ENCODE measurements at places on chromosomes 16 and 17.

DNA sequence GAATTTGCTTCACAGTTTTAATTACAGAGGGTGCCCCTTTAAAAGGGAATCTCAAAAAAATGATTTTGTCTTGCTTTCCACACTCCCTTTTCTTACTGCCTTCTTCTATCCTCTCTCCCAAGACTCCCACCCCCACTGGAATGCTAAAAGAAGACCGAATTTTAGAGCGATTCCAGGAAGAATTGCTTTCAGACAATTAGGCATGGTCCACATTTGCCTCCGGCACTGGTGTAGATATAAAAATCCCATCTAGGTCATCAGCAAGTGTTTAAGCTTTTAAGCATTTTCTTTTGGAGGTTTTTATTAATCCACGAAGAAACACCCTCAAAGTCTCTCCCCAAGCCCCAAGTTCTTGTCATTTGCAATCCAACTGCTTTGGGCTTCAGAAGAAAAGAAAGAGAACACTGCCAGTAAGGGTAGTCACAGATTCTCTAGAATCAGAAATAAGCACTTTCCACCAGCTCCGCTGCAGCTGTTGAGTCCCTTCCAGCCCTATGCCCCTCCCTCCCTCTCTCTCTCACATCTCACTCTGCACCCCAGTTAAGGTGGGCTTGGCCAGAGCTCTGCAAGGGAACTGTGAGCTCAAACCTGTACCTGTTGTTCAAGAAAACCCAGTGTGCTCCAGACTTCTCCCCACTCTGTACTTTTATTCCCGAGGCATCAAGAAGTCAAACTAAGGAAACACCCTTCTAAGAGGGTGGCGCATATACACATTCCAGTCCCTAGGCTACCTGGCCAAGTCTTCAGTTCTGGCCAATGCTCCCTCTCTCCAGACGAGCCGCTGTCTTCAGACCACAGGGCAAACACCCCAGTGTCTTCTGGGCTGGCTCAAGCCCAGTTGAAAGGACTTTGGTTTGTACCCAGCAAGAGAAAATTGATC is 170.2 kb downstream of the RGS9 start:
- DNase-seq = no peak

DNA sequence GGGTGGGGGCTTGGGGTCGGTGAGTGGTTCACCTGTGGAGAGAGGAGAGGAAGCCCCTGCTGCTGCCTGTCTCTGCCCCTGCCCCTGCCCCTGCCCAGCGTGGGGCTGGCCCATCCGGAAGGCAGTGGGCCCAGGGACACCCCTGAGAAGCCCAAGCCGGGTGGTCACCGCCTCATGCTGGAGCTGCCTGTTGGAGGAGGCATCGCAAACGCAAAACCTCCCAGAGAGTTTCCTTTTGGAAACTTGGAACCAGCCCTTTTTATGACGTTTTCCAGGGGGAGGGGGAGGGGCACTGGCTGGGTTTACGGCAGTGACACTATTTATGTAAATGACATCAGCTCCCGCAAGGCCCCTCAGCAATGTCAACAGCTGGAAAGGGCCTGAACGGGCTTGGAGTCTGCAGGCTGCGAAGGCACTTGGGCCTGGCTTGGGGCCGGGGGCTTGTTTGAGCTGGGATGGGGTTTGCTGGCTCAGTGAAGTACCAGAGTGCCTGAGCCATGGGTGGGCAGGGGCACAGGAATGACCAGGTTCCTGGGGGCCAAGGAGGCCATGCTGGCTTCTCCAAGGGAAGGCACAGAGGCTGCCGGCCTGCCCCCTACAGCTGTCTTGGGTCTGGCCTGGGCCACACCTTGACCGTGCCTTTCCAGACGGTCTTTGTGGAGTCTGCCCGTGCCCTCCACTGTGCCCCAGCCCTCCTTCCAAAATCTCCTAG is 219.5 kb downstream of the NTN1 start:
- DNase-seq = no peak

- DNase-seq = no peak
Measured at GRCh38 chr16:79707876-79708275, 107.3 kb upstream of the MAF start.

DNA sequence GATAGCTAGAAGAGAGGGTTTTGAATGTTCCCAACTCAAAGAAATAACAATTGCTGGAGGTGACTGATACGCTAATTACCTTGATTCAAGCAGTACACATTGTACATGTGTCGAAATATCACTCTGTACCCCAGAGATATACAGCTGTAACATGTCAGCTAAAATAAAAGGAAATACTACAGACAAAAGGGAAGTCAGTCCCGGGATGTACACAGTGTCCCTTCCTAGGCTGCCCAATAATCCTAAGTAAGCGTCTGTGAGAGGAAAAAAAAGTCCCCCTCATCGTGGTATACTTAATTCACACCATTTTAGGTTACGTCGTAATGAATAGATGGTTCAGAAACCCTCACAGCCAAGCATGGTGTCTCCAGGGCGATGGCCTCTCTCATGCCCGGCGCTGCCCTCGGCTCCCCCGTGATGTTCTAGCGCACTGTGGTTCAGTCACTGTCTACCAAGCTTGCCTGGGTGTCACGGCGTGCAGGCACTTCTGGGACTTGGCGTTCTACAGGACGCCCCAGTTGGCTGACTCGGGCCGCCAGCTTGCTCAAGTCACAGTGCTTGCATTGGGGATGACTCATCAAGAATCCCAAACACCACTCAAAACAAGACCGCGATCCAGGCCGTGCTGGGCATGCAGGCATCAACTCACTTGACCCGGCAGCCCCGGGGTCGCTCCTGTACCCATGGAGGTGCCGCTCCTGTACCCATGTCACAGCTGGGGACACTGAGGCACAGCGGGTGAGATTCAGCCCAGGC is 27.6 kb downstream of the CCDC40 start:
- DNase-seq = no peak

GRCh38 chr16:86854058-86854621 is 275.8 kb downstream of the FOXL1 start:
- no peak for DNase-seq

DNA sequence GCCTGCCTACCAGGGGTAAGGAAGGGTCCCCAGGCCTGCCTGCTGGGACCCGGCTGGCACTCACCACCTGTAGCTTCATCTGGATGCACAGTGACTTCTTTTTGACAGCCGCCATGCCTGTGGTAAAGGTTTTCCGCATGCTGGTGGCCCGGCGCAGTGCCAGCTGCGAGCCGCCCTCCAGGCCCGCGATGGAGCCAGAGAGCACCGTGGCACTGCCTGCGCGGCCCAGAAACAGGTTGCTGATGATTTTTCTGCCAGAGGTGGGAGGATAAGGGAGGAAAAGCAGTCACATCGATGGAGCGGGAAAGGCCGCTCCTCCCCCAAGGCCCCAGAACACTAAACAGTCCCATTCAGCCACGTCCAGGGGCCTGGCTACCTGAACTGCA is 67.4 kb downstream of the PIPOX start:
- no peak for DNase-seq

DNA sequence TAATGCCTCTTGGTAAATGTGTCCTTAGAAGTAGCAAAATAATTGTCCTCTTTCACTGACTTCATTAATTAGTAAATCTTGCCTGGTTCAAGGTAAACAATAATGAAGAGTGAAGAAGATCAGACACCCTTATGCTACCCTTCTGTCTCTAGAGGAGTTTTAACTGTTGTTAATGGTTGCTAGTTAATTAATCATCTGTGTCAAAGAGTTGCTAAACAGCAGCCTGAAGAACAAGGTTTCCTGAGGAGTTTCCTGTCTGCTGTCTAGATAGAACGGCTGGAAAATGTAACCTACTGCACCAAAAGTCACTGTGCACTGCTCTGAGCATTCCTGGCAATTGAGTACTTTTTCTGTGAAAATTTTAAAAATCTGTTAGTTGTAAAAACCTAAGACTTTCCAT is 131.3 kb downstream of the NLK start:
- no peak for DNase-seq

- DNase-seq = no peak
Measured at GRCh38 chr17:33593991-33594390, 300.9 kb upstream of the ASIC2 start.

DNA sequence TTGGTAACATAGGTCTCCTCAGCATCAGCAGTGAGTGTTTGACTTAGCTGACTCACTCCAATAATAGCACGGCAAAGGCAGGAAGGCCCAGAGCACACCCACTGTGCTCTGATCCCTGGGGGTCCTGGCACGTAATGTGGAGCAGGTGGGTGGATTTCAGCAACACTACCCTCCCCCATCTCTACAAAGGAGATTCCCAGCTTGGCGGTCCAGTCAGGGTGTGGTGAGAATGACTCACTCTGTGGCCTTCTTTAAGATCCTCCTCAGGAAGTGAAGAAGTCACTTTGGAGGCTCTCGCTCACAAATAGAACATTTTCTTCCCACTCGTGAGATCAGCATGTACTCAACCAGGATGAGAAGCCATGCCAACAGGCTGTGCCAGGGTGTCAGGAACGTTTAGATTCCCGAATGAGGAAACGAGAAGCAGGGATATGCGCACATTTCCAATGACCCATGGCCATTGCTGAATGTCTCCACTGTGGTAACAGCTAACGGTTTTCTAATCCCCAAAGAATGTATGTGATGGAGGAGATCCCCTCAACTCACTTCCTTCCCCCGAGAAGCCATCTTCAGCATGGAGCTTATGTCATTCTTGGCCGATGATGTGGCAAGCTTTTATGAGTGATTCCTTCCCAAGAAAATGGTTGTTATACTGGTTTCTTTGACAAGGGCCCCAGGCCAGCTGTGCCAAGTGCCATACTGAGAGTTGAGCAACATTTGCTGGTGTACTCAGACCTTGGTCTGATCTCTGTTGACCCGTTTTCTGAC is 365.2 kb downstream of the C16orf95 start:
- no peak for DNase-seq

DNA sequence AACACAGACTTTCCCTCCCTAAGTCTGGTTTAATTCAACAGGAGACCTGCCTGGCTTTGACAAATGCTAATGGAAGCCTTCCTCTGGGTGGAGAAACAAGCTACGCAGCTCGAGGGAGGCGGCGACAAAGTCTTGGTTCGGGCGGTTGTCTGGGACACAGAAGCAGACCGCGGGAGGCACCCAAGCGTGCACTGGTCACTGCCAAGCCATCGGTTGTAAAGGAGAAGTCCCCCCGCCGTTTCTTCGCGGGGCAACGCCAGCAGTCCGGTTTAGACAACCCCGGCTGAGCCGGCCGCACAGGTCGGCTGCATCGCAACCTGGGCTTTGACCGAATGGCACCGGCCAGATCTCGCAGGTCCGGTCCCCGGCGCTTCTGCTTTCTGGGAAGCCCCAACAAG is 586 bp downstream of the GLYR1 start:
- DNase-seq = no peak

DNA sequence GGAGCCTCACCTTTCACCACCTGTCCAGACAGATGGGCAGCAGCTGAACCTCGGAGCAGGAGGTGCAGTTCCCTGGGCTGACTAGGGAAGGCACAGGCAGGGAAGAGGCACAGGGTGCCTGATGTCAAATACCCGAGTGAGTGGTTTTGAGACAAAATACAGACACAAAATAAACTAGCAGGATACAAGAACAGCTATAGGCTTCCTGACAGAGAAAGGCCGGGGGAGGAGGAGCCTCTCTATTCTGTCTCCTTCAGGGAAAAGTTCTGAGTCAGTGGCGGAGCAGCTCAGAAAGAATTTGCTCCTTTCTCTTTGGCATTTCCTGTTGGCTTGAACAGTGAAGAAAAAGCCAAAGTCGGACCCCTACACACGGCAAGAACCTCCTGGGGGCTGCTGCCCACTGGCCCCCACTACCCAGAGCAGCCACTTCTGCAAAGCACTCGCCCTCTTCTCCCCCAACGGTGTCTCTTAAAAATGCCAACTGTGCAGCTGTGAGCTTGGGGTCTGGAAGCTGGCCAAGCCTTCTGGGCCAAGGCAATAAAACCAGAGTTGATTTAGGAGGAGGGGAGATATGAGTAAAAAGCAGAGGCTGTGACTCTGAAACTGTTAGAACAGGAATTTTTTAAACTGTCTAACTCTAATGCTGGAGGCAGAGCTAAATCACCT is 14.4 kb upstream of the FAAP100 start:
- DNase-seq = no peak

DNA sequence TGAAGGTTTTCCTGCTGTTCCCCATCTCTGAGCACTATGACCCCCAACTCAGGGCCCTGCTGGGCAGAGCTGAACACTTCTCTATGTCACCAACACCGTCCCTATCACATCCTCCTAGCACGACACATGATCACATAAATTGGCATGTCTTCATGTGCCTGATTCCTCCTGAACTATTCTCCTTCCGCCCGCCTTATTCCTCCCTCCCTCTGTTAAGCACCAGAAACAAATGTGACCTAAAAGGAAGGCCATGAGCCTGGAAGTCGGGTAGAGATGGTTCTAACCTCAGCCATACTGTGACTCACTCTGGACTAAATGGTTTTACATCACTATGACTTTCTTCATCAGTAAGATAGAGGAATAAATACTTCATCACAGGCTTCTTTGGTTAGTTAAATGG is 80.8 kb upstream of the DYNLRB2 start:
- DNase-seq = no peak

GRCh38 chr16:84136331-84137125 is 8.4 kb downstream of the HSDL1 start:
- DNase-seq = no peak

DNA sequence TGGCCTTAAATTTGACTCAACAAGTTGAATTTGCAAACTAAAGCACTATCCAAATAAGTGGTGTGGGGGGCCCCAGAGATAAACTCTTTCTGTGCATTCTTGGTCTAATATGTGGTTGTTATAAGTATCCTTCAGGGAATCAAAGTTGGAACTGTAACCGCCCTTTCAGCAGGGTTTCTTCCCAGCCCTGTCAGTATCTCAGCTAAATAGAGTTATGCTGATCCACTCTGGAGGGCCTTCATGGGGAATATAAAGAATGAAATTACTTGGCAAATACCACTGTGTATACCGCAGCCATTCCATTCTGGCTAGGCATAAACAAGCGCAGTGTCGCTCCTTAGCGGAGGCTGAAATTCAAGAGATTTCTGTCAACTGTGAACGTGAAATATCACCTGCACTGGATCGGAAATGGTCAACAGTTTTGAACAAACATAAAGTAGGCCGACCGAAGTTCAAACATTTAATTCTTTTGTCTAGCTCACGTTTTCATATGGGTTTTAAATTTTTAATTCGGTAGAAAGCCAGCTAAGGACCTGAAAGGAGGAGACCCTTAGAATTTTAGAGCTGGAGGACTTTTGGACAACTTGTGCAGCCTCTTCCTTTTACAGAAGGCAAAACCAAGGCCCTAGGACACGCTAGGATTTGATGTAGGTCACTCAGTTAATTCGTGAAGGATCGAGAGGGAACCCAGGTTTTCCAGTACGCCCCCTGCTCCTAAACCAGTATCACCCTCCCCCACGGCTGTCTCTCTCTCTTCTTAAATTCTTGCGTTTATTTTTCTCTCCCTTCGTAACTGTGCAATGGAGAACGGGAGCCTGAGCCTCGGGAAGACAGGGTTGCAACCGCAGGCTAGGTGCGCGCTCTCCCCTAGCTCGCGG is 74.7 kb downstream of the CHD9 start:
- DNase-seq = no peak

- no peak for DNase-seq
Measured at GRCh38 chr17:69696650-69697049, 282.2 kb downstream of the MAP2K6 start.

- no peak for DNase-seq
Measured at GRCh38 chr17:75630071-75630917, 2.9 kb upstream of the SMIM5 start.

Measured in stimulated activated CD8-positive, alpha-beta memory T cell treated with anti-CD3 and anti-CD28 coated beads, Interleukin-15, amount 100 ng/mL, for 24 hours (primary cell).